ENCODE measurements at places on chromosomes 2 and 18.

DNA sequence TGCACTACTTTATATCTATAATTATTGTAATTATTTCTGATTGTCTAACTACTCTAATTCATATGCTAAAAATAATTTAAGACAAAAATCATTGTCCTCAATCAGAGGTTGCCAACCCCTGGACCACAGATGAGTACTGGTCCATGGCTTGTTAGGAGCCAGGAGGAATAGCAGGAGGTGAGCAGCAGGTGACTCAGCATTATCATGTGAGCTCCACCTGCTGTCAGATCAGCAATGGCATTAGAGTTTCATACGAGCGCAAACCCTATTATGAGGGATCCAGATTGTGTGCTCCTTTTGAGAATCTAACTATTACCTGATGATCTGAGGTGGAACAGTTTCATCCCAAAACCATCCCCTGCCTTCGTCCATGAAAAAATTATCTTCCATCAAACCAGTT, 1434.4 kb downstream of the LRP1B start:
- DNase-seq, result no peak

DNA sequence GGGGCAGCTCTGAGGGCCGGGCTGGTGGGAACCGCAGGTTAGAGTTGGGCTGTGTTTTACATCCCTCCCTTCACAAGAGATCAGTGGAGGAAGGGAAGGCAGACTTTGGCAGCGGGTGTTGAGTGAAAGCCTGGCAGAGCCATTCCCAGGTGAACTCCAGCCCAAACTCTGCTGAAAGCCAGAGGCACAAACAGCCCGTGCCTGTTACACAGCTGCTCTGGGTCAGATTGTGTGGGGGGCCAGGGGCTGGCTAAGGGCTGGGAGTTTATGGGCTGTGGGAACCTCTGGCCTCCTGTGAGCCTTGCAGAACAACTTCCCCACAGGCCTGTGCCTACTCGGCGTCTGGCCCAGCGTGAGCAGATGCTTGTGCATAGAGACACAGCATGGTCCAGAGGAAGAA, 286.8 kb downstream of the CLIP4 start:
- no peak for DNase-seq

DNA sequence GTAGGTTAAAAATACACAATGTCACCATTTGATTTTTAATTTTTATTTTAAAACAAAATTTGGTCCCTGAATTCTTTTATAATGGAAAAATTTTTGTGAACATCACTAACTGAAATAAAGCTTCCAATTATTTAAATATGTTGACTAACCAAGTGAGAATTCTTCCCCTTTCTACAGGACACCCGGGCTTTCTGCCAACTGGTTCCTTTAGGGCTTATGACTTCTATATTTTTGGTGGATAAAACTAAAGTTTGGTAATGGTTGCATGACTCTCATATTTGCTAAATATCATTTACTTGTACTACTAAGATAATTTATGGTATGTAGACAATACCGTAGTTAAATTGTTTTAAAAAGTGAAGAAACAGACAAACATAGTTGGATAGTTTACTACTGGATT, 291.0 kb upstream of the DOK6 start:
- DNase-seq, result no peak

DNA sequence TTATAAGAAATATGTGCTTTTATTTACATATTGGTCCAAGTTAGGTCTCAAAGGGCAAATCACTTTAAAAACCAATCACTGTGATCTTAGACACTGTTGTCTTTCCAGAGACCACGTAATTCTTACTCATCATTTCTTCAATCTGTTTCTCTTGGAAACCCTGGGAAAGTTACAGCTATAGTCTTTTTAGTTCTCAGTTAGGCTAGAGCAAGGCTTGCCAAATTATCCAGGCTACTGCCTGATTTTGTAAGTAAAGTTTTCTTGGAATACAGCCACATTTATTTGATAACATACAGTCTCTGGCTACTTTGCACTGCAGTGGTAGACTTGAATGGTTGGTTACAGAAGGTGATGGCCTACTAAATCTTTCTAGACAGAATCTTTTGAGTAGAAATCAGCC, 106.0 kb downstream of the KIAA1328 start:
- DNase-seq, result no peak

DNA sequence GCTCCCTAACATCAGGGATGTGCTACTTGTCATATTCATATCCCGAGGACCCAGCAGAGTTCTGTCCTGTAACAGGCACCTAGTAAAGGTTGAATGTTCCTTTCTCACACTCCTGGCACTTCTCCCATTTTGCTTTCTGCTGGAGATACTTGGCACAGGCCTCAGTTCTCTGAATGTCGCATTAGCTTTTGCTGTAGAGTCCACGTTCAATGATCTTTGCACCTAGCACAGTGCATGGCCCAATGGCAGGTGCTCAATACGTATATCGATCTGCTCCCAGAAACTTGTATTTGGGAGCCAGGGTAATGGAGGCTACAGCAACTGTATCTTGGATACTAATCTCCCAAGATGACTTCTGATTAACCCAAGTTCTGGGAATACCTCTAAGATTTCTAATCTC, 24.8 kb upstream of the VPS4B start:
- no peak for DNase-seq

DNA sequence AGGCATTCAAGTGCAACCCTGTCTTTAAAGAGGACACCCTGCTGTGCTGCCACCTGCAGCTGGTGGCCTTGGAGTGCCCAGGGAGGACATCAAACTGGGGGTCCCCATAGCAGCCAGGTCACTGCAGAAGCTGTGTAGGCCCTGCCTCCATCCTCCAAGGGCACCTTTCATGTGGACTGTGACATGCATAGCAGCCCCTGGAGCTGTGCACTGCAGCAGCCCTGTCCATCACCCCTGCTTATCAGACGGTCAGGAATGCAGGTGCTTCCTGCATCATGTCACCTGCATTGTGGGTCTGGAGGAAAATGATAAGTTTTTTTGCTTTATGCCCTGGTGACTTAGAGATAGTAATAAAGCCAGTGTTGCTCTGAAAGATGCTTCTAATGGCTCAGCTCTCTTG, 155.7 kb downstream of the DYSF start:
- no peak for DNase-seq
